ENCODE measurements at places on chromosomes 13 and 19.

- DNase-seq = no peak
Measured at GRCh38 chr13:51740698-51741097, 63.3 kb downstream of the DHRS12 start.

DNA sequence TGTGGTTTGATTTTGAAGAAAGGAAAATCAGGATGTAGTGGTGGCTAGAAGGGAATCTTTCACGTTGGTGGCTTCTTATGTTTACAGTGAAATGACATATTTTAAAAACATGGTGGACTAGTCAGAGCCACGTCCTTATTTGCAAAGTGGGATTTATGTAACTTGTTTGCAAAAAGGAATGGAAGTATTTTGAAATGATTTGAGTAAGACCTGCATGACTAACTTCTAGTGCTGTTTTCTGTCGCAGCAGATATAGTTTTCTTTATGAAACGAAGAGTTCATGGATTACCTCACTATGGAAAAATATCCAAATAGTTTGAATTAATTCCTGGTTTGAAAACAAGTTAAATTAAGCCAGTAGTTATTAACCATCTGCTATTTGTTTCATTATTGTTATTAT lies 476.5 kb downstream of the MYO16 start:
- DNase-seq = no peak

- peak; percentile 38 for DNase-seq
Measured at GRCh38 chr19:55080121-55080967, 4.7 kb downstream of the EPS8L1 start.

GRCh38 chr13:46675016-46675415 lies 121.9 kb downstream of the ESD start:
- no peak for DNase-seq

- no peak for DNase-seq
Measured at GRCh38 chr19:31330237-31330636, 19.0 kb downstream of the TSHZ3 start.

GRCh38 chr19:35959968-35960320 lies 23.8 kb downstream of the LRFN3 start:
- no peak for DNase-seq

DNA sequence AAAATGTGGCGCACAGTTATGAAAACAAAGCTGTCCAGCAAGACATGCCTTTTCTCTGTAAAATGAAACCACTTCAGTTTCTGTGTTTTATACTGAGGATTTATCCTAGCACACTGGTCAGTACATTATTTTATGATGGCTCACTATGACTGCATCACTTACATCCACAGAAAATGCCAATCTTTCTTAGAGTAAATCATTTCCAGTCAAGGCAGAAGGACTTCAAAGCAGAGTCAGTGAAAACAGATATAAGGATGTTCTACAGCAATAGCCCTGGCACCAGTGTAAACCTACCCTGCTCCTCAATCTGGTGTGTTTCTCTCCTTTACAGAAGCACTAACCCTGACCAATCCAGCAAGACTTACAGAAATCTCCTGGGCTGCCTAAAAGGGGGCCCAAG lies 473.5 kb downstream of the GPC6 start:
- DNase-seq = no peak

DNA sequence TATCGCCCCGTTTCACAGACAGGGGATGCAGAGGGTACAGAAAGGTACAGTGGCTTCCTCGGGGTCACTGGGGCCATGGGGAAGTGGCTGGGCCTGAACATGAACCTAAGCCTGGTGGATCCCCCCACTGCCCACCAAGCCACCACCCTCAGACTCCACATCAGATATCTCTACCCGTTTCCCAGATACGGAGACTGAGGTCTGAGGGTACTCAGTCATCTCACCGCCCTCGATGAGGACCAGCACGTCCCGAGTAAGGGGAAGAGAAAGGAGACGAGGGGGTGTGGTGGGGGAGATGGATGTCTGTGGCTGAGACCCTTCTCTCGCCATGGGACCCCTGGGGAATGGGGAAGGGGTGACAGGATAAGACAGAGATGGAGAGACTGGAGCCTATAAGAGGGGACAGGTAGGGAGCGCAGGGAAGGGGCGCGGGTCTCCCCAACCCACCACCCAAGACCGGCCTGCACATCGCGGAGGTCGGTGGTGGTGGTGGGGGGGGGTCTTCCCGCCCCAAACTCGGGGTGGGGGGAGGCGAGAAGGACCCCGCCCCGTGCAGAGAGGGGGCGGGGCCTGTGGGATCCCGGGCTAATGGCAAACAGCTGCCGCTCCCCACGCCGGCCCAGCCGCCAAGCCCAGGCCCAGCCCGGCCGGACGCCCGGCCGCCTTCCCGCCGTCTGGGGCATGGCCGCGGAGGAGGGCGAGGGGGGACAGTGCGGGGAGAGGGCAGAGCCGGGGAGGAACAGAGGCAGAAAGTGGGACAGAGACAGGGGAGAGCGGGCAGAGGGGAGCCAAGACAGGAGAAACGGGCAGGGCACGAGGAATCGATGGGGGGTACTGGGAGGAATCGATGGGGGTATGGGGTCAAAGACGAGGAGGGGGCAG lies 698 bp downstream of the KANK2 start:
- DNase-seq = no peak

DNA sequence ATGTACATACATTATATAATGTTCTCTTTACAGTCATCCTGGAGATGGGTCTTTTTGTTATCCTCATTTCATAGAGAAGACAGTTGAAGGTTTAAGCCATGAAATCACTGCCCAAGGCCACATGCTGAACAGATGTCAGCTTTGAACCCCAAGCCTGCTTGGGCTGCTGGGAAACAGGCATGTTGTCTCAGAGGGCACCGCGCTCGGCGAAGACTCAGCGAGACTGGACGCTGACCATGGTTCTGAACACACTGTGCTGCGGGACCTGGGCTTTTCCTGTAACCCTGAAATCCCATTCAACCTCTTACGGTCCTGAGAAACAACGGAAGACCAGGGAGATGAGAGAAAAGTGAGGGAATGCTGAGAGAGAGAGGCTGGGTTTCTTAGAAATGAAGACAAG lies 27.3 kb downstream of the LRFN3 start:
- DNase-seq = no peak

- no peak for DNase-seq
Measured at GRCh38 chr19:14473073-14473977, 1.8 kb downstream of the PTGER1 start.

- no peak for DNase-seq
Measured at GRCh38 chr19:49389406-49389805, 1.4 kb downstream of the KASH5 start.

DNA sequence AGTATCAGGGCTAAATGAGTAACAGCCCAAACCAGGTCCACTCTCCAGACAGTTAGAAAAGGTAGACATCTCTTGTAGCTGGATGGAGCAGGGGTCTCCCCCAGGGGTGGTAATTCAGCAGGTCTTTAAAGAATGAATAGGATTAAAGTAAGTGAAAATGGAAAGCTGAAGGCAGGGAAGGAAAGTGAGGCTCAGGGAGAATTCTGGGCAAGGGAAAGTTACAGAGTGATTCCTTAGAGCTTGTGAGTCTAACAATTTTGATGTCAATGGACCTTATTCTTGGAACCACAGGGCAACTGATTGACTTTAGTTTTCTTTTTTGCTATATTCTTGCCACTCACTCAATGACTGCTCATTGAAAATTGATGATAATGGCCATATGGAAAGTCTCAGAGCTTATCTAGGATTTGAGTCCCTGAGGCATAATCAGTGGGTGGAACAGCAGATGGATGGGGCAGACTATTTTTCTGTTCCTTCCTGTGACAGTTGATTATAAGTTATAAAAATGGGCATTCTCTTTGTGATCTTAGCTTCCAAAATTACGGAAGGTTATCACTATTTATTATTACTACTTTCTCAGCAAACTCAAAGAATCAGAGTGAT lies 76.9 kb downstream of the LRCH1 start:
- no peak for DNase-seq

DNA sequence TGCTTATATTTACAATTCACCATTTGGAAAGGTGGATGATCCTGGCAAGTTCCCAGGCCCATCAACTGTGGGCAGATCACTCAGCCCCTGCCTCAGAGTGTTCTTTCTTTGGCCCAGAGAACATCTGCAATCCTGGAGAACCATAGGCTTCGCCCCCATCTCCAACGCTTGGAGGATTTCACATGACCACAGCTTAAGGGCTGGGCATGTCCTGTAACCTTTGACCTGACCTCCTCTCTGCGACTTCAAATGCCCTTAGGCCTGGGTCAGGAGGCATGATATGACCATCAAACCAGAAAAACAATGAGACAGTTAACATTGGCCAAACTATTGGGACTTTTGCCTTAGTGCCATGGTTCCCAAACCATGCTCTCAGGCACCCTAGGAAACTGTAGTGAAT lies 7.2 kb upstream of the MBNL2 start:
- no peak for DNase-seq

GRCh38 chr19:11499890-11500420 lies 5.7 kb downstream of the ZNF653 start:
- DNase-seq = no peak

- DNase-seq = no peak
Measured at GRCh38 chr19:31781542-31781941, 432.3 kb upstream of the TSHZ3 start.

DNA sequence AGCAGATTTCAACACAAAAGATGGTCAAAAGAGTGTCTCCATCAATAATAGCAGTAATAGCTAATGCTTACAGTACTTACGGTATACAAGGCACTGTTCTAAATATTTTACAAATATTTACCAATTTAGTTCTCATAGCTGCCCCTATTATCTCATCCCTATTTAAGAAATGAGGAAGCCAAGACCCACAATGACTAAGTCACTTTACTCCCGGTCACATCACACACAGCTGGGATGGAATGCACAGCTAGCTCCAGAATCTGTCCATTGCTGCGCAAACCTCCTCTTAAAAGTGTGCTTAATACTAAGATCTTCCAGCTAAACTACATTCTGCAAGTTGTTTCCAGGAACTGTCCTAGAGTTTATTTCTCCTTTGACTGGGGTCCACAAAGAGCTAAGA lies 63.4 kb downstream of the RAP2A start:
- DNase-seq = no peak

GRCh38 chr13:44739539-44739938 lies 163.4 kb upstream of the TSC22D1 start:
- DNase-seq = no peak

GRCh38 chr13:98792321-98792720 lies 39.8 kb upstream of the SLC15A1 start:
- no peak for DNase-seq

DNA sequence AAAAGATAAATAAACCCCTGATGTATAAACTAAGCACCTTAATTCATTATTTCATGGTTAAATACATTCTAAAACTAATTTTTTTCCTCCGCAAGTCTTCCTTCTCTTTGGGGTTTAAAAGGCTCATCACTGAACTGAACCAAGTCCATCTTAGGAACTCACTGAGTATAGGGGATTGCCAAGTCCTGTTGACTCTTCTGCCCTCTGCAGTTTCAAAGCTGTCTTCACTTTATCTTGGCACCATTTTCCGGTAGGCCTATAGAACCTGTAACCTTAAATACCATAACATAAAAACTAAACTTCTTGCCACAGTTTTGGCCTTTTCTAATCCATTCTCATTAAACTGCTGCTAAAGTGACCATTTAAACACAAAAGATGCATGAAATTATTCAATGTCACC lies 66.5 kb upstream of the USPL1 start:
- no peak for DNase-seq

GRCh38 chr13:40403509-40404241 lies 262.8 kb downstream of the FOXO1 start:
- no peak for DNase-seq

GRCh38 chr13:34777089-34777913 lies 164.8 kb upstream of the NBEA start:
- no peak for DNase-seq

GRCh38 chr13:91355826-91356710 lies 8.6 kb downstream of the MIR17HG start:
- DNase-seq = no peak

- no peak for DNase-seq
Measured at GRCh38 chr13:73096173-73096572, 37.4 kb downstream of the KLF5 start.

DNA sequence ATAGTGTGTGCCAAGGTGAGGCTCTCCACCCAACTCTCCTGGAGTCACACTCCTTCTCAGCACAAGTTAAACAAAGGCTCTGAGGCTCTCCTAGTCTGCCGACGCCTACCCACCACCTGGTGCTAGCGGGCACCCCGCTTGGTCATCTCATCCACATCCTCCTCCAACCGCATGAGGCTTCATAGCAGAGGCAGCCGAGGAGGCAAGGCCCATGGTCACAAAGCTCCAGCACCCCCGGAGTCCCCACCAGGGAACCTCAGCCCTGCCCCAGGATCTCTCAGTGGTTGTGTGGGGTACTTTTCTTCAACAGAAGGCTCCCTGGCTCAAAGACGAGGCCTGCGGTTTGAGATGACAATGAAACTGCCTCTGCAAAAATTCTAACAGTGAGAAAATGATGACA lies 43.0 kb downstream of the STK24 start:
- no peak for DNase-seq

GRCh38 chr13:102555914-102556553 lies 40.8 kb upstream of the TPP2 start:
- no peak for DNase-seq

DNA sequence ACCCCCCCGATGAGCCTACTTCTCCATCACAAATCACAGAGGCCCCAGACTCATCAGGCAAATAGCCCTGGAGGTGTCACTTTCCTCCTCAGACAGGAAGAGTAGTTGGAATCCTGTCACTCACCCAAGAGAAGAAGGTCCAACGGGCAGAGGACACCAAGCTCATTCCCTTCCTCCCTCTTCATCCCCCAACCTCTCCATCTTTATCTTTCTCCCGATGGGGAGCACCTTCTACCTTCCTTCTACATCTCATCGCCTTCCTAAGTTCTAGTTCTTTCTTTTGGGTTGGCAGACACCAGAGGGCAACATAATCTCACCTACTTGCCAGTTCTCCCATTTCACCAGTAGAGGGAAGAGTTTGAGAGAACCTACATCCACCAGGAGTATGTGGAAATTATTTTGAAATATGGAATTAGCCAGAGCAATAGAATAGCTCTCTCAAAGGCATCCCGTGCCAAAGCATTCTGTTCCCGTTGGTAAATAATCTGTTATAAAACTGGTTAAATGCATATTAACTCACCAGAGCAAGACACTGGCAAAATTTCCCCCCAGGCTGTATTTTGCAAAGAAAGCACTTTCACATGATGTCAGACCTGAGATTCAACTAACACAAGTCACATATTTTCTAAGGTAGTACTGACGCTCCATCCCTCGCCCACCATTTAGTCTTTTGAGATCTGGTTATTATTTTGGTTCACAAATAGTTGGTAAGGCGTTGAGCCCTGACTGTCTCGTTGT lies 55.0 kb downstream of the ZIC5 start:
- DNase-seq = no peak

DNA sequence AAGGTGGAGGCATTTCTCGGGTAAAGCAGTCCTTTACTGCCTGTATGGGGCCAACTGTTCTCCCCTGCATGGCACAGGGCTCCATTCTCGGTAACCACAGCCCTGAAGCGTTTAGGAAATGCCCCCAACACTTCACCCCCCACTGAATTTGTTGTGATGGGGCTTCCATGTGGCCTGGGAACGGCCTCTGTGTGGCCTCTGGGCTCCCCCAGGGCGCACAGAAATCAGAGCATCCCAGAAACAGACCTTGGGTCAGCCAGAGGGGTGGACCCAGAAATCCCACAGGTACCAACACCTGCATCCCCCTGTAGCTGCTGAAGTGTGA lies 153.7 kb upstream of the VSTM2B start:
- no peak for DNase-seq

- DNase-seq = no peak
Measured at GRCh38 chr19:2176337-2176994, 12.7 kb downstream of the DOT1L start.

Data from stimulated activated CD4-positive, alpha-beta T cell treated with anti-CD3 and anti-CD28 coated beads, TNF-alpha, amount 100 ng/mL, for 24 hours (primary cell).